ENCODE measurements at places on chromosomes 12 and 14. TPM values are rescaled to one million over a fixed set of nuclear protein-coding genes. Genes with fewer than 3 reads are reported as not detected.

SYT1 gene
- 11.8 TPM for total RNA-seq

CISTR gene
- not detected for total RNA-seq

SLC6A15 gene
- 0.82 TPM for total RNA-seq

GLIPR1L1 gene
- total RNA-seq, result not detected

POTEG gene
- not detected for total RNA-seq

FERMT2 gene
- total RNA-seq, result 278 TPM

OR4E1 gene
- total RNA-seq, result not detected

KLHL33 gene
- 1.4 TPM for total RNA-seq

MLH3 gene
- total RNA-seq, result 37.8 TPM

CELA1 gene
- not detected for total RNA-seq

VAMP1 gene
- 19.7 TPM for total RNA-seq

OTOGL gene
- 0.81 TPM for total RNA-seq

CLEC4C gene
- not detected for total RNA-seq

ADCY4 gene
- total RNA-seq, result 8.1 TPM

USP44 gene
- 6.1 TPM for total RNA-seq

ACRBP gene
- total RNA-seq, result 3.9 TPM

PIGH gene
- 32.9 TPM for total RNA-seq

FAIM2 gene
- total RNA-seq, result 5.8 TPM

SLC38A1 gene
- total RNA-seq, result 149 TPM

AVPR1A gene
- 4.2 TPM for total RNA-seq

ISM2 gene
- not detected for total RNA-seq

FIGNL2 gene
- total RNA-seq, result not detected

AQP2 gene
- total RNA-seq, result not detected

SCARB1 gene
- total RNA-seq, result 12.8 TPM

C1R gene
- 462 TPM for total RNA-seq

TAS2R8 gene
- not detected for total RNA-seq

FAM161B gene
- 4.7 TPM for total RNA-seq

Data from sigmoid colon (tissue), 7 donors.